ENCODE measurements at places on chromosomes 3 and 15.
A peak's percentile ranks its signal among the peaks of the same experiment; 100 is the strongest.

- no peak for DNase-seq
These were observed 140.4 kb upstream of the GALNT15 start for GRCh38 chr3:16033889-16034687.

DNA sequence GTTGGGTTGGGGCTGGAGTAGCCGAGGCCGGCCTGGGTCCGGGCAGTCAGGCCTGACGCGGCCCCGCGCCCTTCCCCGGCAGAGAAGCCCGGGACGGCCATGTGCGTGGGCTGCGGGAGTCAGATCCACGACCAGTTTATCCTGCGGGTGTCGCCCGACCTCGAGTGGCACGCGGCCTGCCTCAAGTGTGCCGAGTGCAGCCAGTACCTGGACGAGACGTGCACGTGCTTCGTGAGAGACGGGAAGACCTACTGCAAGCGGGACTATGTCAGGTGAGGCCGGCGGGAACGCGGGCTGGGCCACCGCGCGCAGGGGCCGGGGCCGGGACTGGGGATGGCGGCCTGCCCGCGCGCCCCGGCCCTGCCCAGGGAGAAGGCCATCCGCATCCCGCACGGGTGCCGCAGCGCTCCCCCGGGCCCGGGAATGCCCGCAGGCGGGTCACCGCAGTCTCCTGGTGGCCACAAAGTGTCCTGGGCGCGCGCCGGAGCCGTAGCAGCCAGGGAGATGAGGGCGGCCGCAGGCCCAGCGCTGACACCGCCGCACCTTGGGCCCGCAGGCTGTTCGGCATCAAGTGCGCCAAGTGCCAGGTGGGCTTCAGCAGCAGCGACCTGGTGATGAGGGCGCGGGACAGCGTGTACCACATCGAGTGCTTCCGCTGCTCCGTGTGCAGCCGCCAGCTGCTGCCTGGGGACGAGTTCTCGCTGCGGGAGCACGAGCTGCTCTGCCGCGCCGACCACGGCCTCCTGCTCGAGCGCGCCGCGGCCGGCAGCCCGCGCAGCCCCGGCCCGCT lies 1.3 kb downstream of the ISL2 start:
- peak; percentile 57 for DNase-seq

- peak; percentile 76 for DNase-seq
These were observed 31.0 kb downstream of the IDH2 start for GRCh38 chr15:90071220-90071807.

DNA sequence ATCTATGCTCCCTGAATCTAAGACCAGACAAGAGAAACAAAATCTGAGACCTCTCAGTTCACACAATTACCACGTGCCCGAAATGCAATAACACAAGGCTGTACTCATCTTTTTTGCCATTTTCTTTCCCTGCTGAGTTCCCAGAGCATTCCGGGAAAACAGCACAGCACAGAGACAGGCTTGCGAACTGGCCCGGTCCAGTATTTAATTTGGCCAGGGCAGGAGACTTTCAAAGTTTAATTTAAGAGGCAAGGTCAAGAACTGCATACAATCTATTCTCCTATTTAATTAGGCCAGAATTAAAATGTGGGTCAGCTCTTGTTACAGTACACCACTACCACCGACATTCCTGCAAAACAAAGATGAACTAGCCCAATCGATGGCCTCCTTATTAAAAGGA lies 87.5 kb upstream of the SNRPA1 start:
- no peak for DNase-seq

DNA sequence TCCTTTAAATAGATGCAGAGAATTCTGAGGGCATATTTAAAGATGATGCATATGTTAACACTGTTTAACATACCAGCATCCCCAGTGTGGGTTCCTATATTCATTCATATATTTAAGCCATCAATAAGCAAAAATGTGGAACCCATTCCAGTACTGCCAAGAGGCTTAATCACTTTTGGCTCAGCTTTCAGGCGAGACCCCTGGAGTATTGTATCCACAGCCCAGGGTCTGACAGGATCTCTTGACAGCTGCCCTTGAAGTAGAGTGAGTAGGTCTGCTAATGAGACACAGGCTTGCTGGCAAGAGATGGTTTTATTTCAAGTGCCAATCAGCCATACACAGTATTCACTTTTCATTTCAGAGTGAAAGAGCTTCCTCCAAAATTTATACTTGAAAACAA lies 367.3 kb downstream of the OCA2 start:
- DNase-seq, result no peak

GRCh38 chr3:25817638-25818037 lies 27.7 kb downstream of the OXSM start:
- DNase-seq, result no peak

GRCh38 chr15:100718075-100718980 lies 115.9 kb downstream of the ASB7 start:
- no peak for DNase-seq

DNA sequence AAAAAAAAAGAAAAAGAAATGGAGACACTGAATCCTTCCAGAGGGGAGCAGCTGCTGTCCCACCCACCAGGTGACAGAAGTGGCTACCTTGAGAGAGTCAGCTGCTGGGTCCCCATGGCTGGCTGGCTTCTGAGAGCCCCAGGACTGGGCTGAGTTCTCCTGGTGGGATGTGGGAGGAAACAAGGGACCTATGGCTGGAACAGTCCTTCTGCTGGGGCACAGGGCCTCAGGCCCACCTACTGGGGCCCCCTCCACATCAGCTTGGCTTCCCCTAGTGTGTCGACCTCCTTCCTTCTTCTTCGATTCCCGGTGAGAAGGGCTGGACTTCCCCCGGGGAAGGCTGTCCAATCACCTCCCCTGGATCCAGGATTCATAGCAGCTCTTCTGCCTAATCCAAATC lies 32.3 kb downstream of the PRR20G start:
- DNase-seq, result no peak

- no peak for DNase-seq
These were observed 384.7 kb downstream of the ZIC1 start for GRCh38 chr3:147793841-147794240.

Data from glutamatergic neuron (in vitro differentiated cells).